ENCODE measurements at places on chromosomes 2 and 18. TPM values are rescaled to one million over a fixed set of nuclear protein-coding genes. Genes with fewer than 3 reads are reported as not detected.

DPP10 gene
- total RNA-seq = not detected

SIX3 gene
- 0.32 TPM for total RNA-seq

EVX2 gene
- 0.02 TPM for total RNA-seq

RGPD4 gene
- 0.08 TPM for total RNA-seq

STK11IP gene
- 16.3 TPM for total RNA-seq

RPIA gene
- 29.5 TPM for total RNA-seq

ARHGAP15 gene
- total RNA-seq = not detected

CYP26B1 gene
- total RNA-seq = 14.5 TPM

Measured in A549 treated with RU486 at 1 μM for 4 hours (cell line).